KBM-7 (cell line): ENCODE measurements at places on chromosomes 3 and 15.
A peak's percentile ranks its signal among the peaks of the same experiment; 100 is the strongest.

DNA sequence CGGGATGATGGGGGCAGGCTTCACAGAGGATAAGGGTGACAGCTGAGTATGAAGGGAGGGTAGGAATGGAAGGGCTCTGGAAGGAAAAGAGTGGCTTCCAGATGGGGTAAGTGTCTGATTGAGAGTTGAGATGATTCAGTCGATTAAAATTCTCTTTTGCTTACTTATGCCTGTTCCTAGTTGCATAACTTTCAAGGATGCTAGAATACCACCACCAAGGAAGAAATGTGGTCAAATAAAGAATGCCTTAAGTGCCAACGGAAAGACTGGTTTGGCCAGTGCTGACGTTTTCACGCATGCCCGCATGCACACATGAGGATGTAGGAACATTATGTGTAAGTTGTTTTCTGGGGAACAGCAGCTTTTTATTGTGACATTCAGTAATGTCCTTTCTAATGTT is 263.4 kb upstream of the WNT5A start:
- no peak for DNase-seq

- DNase-seq = no peak
Measured at GRCh38 chr3:111961461-111962164, 17.2 kb upstream of the ABHD10 start.

GRCh38 chr3:30505866-30506520 is 100.4 kb upstream of the TGFBR2 start:
- DNase-seq = no peak

DNA sequence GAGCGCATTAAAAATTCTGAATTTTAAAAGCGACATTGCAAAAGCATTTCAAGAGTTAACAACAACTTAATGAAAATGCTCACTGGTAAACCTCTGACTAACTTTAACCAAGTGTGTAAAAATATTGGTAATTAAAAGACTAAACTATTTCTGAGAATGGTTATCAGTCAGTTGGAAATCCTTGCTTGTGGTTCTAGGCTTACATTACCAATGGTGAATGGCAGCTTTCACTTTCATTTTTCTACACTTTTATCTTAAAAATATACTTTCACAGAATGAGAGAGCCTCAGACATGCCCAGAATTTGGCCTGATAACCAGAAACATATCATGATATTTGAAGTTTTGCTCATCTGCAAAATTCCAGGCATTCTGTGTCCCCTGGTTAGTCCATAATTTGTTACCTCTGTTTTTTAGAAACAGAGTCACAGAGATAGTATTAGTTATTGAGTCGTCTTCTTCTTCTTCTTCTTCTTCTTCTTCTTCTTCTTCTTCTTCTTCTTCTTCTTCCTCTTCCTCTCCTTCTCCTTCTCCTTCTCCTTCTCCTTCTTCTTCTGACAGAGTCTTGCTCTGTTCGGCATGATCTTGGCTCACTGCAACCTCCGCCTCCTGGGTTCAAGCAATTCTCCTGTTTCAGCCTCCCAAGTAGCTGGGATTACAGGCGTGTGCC is 5.5 kb upstream of the RNF111 start:
- DNase-seq = no peak

- no peak for DNase-seq
Measured at GRCh38 chr3:170751083-170751898, 118.7 kb downstream of the RPL22L1 start.

DNA sequence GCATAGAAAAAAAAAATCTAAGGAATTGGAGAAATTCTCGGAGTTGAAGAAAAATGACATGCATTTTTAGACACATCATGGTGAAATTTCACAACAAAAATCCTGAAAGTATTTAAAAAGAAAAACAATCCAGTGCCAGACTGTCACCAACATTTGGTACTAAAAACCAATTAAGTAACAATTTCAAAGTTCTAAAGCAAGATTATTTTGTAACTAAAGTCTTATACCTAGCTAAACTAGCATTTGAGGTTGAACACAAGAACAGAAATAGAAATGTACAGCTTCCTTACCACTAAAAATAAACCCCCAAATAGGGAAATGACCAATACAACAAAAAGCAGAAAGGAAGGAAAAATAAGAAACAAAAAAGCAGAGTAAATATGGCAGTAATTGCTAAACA is 11.9 kb downstream of the TOMM70 start:
- DNase-seq = no peak

- DNase-seq = no peak
Measured at GRCh38 chr15:80970658-80971057, 19.0 kb downstream of the MESD start.

DNA sequence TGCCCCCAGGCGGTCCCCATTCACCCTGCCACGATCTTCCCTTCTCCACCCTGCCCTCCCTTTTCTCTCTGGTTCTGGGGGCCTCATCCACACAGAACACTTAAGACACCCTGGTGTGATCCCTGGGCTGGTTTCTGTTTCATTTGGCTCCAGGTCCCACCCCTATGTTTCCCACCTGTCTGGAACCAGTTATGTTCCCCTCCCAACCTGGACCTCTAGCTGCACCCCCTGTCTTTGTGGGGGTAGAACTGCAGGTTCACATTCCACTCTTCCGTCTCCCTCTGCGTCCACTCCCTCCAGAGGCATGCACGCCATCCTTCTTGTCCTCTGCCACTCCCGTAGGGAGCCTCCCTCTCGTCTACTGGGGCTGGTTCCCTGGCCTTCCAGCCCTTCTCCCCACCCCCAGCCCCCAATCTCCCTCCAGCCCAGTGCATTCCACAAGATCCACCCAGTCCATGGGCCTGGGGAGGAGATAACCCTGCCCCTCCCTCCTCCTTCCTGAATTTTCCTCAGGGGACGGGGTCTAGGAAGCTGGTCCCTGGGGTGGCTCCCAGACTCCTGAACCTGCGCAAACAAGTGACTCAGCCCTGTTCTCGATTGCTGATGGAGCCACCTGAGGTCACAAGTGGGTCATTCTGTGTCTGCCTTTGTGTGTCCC is 73.8 kb downstream of the ABTB1 start:
- DNase-seq = no peak

GRCh38 chr3:9864200-9864927 is 15.7 kb downstream of the CIDEC start:
- DNase-seq = peak; percentile 51

GRCh38 chr15:71114066-71114680 is 1.1 kb upstream of the THSD4 start:
- no peak for DNase-seq

DNA sequence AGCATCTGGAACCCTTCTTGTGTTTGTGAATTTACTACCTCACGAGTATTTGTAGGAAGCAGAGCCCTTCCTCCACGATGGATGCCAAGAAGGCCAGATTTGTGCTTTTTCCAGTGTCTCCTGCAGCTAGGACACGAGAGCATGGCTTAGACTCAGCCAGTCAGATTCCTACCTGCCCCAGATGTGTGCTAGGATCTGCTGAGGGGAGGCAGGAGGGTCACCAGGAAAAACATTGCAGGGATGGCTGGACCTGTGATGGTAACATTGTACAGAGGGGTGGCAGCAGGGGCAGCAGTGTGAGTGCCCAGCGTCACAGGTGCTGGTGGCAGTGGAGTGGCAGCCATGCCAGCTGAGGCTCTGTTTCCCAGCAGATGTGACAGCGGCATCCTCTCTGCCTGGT is 285.3 kb downstream of the FAM43A start:
- DNase-seq = no peak

DNA sequence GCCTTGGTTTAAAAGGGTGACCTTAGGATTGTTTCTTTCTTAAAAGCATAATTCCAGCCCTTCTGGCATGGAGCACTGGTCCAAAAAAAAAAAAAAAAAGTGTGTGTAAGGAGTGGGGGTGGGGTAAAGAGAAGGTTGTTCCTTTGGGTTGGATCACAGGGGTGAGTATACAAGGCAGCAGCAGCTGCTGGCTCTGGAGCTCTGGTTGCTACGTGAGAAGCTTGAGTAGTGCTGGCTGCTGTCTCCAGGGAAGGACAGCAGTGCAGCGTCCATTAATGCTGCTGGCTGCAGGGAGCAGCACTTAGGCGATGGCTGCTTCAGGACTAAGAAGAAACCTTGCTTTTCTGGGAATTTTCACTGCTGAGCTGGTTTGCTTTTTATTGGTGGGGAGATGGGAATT is 2.3 kb downstream of the SETD5 start:
- DNase-seq = peak; percentile 69

DNA sequence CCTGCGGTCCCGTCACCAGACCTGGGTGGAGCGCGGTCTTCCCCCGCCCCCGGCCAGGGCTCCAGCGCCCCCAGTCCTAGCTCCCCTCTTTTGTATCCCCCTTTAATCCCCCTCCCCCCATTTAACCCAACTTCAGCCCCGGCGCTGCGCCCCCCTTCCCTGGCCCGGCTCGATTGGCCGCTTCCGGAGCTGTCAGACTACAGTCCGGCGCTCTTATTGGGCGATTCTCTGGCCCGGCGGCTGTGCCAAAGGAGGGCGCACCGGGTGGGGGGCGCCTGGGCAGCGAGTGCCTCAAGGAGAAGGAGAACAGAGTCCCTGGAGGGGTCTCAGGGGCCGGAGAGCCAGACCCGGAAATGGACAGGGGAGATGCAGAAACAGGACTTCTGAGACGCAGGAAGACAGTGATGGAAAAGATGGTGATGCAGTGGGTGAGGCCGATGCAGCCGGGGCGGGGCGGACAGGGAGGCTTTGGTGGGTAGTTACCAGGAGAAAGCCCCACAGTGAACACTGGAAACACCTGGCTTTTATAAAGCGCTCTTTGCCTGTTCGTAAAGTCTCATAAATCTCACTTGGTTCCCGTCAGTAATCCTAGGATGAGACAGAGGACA is 1.2 kb upstream of the ADCY5 start:
- DNase-seq = no peak

DNA sequence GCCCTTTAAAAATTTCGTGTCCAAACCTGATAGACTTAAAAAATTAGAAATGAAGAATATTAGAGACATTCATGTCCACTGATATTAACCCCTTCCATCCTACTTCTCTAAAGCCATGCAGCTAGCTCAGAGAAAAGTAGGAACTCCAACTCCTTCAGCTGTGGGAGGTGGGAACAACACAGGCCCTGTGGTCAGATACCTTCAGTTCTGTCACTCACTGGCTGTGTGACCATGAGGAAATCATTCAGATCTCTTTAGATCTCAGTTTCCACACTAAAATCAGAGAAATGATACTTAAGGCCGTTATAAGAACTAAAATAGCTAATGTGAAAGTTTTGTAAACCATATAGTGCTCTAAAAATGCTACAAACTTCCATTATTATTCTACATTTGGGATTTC is 209.8 kb downstream of the TNIK start:
- no peak for DNase-seq

GRCh38 chr3:155651489-155652218 is 93.2 kb downstream of the PLCH1 start:
- no peak for DNase-seq

DNA sequence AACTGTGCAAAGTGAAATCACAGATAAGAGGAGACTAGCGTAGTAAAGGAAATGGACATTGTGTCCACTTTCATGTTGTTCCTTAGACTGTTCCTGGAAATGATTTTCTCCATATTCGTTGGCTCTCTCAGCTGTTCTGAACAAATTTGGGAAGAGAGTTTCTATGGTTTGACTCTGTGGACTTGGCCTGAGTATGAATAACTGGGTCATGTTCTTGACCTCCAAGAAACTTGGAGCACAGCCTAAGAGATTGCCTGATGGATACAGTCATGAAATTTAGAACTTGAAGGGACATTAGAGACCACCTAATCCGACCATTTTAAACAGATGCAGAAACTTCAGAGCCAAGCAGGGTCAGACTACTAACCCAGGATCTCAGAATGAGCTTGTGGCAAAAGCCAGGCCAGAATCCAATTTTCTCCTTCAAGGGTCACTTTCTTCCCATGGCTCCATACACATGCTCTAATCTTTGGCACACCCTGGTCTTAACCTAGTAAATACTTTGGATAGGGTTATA is 430.4 kb downstream of the RBMS3 start:
- no peak for DNase-seq

DNA sequence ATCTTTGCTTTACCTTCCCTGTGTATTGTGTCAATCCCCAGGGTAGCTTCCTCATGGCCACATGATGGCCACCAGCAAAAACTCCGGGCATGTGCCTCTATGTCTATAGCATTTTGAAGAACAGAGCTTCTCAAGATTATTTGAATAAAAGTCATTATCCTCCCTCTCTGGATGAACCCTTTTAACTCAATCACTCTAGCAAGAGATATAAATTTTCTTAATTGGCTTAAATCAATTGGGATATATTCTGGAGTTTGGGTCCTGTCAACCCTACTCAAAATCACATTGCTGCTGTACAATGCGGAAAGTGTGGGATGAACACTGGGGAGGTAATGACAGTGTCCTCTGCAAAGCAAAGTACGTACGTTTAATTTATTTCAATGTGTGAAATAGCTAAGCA is 370.6 kb upstream of the LRRC3B start:
- DNase-seq = no peak

- DNase-seq = no peak
Measured at GRCh38 chr3:133914839-133915600, 19.3 kb upstream of the RAB6B start.

DNA sequence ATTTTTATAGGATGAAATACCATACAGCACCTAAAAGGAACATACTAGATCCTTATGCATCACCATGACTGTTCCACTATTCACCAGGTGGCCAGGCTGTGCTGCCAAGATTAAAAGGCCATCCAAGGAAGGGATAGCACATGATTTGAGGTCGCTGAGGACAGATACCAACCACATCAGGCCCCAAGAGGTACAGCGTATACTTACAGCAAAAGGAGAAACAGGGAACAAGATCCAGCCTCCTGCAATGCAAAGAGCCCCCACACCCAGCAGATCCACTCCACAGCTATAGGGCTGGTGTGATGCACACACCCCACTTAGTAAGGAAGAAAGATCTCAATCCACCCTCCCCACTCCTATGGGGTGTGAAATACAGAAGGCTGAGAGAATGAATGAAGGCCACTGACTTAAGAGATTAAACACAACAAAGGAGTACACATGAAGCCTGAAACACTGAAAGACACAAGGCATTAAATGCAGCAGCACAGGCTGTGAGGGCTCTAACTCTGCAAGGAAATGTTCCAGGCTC is 32.0 kb upstream of the ZNF445 start:
- DNase-seq = peak; percentile 71

- DNase-seq = no peak
Measured at GRCh38 chr3:51535146-51536019, 3.1 kb upstream of the RAD54L2 start.

- no peak for DNase-seq
Measured at GRCh38 chr15:96262097-96262496, 68.4 kb upstream of the NR2F2 start.

GRCh38 chr3:48271763-48272498 is 31.0 kb downstream of the ZNF589 start:
- DNase-seq = no peak

DNA sequence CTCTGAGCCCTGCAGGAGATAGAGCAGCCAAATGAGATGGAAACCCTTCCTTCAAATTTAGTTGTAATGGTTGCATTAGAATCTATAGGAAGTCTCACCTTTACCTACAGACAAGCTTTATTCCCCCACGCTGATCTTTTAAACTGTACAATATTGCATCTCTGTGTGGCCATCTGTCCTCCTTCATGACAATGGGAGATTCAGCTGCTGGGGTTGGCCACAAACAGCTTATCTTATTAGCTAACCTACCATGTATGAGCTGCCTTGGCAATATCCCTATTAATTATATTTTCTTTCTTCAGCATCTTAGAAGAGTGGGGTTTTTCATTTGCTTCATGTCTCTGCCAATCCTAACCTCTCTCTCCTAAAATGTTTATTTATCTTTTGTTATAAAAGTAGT is 238.7 kb upstream of the NR2E3 start:
- DNase-seq = no peak

- peak; percentile 55 for DNase-seq
Measured at GRCh38 chr3:150412561-150413231, 4.6 kb downstream of the TSC22D2 start.
